ACHN (cell line): ENCODE measurements at places on chromosomes 1 and 21.

DNA sequence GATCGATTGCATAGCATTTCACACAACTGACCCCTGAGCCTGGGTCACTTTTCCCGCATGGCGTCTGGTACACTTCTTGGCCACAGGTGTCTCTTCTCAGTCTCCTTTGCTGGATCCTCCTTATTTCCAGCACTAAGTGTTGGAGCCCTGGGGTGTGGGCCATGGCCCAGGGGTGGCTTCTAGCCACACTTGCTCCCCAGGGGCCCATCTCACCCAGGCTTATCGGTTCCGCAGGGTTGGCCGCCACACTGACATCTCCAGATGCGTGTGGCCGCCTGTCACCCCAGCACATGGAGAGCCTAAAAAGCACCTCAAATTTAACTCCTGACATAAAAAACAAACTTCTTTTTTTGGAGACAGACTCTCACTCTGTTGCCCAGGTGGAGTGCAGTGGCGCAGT is 2.4 kb downstream of the THAP3 start:
- DNase-seq: no peak

DNA sequence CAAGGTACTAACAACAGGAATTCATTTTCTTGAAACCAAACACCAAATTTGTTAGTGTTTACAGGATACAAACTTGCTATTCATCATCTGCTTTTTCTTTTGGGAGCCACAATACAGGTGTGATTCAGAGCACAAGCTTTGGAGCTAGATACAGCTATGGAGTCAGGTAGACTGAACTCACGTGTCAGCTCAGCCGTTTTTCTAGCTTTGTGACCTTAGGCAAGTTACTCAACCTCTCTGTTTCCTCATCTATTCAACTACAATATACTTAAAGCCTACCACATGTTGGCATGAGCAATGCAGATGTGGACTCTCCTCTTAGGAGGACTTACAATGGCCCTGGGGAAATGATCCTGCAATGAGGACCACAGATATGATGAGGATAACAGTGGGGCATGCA is 6.3 kb downstream of the HTR1D start:
- DNase-seq: no peak

GRCh38 chr1:244137725-244138124 is 86.6 kb downstream of the ZBTB18 start:
- no peak for DNase-seq

GRCh38 chr1:24694380-24694843 is 50.8 kb upstream of the CLIC4 start:
- no peak for DNase-seq

DNA sequence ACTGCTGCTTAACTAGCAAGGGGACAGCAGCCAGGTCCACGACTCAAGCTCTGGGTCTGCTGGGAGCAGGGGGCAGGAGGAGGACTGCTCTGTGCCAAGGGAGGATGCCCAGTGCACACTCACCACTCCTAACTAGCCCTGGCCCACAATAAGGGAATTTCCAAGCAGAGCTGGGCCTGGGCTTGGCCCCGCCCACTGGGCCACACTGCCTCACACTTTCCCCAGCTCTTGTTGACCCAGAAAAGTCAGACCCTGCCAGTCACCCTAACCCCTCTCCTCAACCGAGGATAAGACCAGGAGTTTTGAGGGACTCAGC is 18.7 kb downstream of the SLC9A1 start:
- DNase-seq: no peak

DNA sequence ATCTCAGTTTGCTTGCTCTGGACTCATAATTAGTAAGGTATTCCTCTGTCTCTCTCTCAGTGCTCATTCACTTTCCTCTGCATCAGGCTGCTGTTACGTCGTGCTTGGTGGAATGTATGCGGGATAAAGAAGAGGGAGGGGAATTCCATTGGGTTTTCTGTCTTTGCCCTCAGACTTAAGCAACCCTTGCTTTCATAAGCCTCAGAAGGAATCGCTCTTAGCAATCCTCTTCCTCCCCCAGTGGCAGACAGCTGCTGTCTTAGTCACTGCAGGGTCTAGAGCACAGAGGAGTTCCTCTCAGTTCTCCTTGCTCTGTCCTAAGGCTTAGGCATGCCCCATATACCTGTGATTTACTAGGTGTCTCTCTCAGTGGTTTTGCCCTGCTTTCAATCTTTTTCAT is 19.1 kb upstream of the NTMT2 start:
- DNase-seq: no peak

DNA sequence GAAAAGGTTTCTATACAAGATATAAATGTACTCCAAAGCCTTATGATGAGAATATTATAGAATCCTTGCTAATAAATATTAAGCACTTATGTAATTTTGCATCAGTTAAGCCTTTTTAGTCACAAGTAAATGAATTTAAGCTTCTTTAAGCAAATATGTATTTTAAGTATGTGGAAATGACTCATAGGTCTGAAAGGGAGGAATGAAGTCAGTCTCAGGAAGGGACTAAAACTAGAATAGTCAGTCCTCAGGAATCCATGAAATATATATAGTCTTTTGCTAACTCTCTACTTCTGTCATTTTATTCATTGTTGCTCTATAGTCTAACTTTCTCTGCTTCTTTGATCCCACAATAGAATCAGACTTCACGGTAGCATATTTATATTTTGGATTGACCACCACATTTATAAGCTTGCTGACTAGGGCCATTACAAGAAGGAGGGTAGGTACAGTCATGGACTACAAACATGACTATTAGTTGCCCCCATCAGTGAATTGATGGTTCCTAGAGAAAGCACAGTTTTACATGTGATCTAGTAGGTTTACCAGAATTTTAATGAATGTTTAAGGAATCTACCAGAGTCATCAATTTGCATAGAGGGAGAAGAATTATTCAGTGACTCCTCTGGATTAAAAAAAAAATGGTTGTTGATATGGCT is 20.2 kb upstream of the RABGGTB start:
- DNase-seq: peak; percentile 46

DNA sequence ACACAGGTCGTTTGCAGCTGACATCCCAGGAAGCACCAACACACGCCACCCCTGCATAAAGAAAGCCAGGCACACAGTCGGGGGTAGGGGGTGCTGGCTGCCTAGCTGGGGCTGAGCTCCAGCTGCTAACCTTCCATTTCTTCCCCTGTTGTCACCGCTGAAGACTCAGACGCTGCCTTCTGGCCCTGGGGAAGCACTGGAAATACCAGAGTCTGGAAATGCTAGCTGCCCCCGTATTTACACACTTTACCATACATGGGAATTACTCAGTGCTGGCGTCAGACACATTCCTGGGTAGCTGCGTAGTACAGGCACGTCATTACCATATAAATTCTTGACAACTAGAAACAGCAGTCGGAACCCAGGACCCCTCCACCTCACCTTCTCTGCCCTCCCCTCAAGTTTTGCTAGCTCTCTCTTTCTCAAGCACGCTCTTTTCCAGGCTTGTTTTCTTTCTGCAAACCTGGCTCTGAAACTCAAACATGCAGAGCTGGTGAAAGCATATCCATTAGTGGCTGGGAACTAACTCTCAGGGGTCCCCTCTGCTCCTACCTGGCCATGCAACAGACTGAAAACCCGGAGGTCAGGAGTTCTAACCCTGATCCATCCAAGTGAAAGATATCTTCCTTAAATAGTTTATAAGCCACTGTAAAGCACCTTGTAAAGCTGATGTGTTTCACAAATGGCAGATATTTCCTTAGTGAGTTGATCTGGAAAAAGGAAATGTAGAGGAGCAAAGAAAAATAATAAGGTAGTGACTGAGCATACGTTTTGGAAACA is 3.3 kb downstream of the CSRP1 start:
- no peak for DNase-seq

DNA sequence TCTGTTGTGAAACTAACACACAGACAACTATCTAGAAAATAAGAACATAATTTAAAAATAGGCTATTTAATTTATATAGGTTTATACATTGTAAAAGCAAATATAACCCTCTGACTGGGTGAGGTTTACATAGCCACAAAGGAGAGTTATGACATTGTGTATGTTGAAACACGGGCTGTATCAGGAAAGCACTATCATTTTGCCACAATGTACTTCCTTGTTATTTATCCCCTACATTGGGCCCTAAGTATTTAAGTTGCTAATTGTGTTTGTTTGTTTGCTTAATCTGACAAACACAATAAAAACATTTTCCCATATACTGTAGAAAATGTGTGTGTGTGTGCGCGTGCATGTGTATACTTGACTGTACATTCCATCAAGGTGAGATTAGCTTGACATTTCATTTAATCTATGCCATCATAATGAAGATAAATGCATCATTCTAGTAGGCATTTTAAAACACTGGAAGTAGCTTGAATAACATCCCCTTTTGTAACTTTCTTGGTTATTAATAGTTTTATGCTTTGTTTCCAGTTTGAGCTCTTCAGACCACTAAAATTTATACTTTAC is 72.1 kb downstream of the RGS13 start:
- DNase-seq: no peak

DNA sequence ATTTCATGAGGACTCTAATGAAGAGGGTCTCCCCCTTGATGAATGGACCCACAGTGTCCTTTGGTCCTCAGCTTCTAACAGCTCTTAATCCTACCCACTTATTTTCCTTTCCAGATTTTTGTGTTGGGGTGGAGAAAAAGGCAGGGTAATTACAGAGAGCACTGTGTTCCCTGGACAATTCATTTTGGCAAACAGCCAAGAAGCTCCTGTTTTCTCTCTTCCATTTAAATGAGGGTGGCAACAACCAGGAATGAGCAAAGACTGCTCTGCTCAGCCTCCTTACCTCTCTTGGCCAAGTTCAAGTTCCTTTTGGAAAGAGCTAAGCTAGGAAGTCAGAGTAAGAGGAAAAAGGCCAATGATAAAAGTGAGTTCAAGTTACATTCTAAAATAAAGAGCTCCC is 11.9 kb downstream of the XKR8 start:
- DNase-seq: no peak

DNA sequence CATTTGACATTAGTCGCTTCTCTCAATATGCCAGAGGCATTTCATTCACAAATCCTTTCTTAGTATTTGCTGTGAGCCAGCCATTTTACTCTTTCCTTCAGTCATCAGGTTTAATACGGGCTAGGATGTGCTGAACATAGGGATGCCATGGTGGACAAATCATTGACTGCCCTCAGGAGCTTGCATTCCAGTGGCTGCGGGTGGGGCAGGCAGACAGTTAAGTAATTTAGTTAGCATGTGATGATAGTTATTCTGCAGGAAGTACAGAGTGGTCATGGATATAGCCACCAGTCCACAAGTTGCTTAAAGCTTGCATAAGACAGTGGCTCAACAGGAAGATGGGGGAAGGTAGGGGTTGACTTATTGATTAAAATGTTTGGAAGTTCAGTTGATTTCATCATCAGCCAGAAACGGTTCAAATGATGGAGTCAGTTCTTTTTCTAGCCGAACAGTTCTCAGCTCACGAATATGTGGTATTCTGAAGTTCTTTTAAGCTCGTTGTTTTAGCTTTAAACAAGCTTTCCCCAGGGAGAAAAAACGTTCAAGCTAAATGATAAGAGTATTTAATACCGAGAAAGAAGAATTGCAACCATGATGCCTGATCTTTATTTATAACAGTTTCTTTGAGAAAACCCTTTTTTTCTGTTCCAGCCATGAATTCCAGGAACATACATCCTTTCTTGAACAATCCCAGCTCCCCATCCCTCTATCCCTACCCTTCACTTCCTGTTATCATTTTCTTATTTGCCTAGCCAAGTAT is 1.4 kb downstream of the SLC22A15 start:
- DNase-seq: peak; percentile 1

- DNase-seq: no peak
Observed at GRCh38 chr1:79585801-79586200, 579.3 kb upstream of the ADGRL4 start.

DNA sequence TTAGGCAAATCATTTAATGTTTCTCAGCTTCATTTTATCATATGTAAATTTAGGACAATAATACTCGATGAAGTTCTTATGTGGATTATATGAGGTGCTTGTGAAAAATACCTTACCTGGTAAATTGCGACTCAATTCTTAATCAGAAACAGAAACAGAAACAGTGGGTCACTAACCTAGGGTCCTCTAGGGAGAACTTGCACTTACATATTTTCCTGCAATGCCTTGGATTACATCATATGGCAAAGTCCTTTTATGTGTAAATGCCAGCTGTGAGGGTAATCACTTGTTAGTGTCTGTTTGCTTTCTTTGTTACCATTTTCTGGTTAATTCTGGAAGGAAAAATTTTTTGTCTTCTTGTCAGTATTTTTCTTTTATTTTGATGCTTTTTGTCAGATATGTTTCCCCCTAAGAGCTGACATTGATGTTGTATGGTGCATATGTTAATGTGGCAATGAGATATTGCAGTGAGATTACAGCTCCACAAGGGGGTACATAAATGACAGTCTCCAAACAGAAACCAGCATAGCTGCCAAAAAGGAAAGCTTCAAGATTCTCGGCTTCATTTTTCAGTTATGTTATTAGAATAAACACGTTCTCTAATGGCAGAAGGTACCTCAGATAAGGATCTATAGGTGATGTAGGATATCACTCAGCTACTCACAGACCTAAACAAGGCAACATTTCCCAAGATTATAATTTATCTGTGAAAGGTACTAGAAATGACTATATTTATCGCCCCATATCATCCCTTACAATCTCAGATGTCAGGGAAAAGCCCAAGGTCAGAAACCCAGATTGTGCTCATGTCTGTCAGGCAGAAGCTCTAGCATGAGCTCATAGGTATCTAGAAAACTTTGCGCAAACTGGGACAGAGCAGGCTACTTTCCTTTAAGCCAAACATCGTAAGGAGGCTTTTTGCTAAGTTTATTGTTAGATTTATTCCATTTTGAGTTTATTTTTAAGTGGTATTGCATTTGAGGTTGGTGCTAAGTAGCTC is 119.9 kb downstream of the FASLG start:
- no peak for DNase-seq

- no peak for DNase-seq
Observed at GRCh38 chr1:39418236-39418635, 73.2 kb upstream of the BMP8A start.

DNA sequence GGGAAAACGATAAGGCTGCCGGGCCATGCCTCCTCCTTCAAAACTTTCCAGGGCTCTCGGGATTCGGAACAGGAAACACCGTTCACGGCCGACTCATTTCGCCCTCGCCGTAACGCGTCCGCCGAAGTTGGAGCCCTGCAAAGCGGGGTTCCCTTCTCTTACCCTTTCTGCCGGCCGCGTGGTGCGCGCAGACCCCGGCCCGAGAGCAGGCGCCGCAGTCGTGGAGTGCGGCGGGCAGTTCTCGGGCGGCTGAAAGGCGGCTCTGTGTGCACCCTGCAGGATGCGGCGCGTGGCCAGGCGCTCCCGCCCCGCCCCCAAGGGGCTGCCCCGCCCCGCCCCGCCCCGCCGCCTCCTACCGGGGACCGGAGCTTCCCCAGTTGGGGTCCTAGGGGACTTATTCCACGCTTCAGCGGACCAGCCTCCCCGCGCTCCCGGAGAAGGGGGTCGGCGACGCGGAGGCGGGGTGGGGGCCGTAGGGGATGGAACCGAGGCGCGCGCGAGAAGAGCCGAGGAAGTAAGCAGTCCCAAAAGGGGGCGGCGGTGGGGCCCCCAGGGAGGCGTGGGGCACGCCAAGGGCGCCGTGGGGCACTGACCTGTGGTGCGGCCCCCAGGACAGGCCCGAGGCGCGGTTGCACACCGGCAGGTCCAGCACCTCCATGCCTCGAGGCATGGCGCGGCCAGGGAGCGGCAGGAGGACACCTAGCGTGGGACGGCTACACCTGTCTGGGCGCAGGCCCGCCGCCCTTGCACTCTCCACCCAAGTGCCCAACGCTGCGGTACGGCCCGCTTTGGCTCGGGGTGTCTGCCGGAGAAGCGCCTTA is at the start of gene MCOLN2:
TSS of gene MCOLN2 (minus strand) at position 268 of the 821 bp plus-strand sequence. CDS start at position 27, 241 bp downstream.
- peak; percentile 31 for DNase-seq

GRCh38 chr1:229012823-229013222 is 258.1 kb upstream of the RAB4A start:
- no peak for DNase-seq

- DNase-seq: no peak
Observed at GRCh38 chr1:9417695-9418094, 121.6 kb upstream of the SLC25A33 start.

- DNase-seq: no peak
Observed at GRCh38 chr1:6103111-6103853, 57.6 kb downstream of the KCNAB2 start.
